ENCODE measurements at places on chromosomes 6 and 20.

DNA sequence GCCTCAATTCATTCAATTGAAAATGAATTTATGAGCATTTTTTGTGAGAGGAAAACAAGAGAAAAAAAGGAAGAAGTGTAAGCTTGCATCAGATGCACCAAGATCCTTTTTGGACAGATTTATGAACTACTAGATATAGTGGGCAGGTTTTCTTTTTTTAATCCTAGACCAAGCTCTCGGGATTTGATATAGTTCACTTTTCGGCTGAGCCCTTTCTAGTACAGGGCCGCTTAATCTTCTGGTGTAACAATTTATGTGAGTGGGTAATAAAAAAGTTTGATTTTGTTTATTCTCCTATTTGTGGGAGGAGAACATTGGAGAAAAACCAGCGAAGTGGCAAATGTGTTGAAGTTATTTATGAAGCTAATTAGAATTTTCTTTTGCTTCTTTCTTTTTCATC, 538.0 kb downstream of the UTRN start:
- no peak for DNase-seq

DNA sequence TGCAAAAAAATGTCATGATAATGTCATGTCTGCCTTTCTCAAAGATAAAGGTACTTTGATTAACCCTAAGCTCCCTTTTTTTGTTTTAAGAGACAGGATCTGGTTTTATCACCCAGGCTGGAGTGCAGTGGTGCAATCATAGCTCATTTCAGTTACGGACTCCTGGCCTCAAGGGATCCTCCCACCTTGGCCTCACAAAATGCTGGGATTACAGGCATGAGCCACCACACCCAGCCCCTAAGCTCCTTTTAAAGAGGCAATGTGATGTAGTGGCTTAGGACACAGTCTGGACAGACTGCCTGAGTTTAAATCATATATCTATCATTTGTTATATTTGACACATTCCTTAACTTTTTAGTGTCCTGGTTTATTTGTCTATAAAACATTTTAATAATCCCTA, 77.0 kb downstream of the FLRT3 start:
- DNase-seq: no peak

GRCh38 chr6:157667211-157668008, 155.6 kb upstream of the SNX9 start:
- DNase-seq: no peak

- DNase-seq: no peak
Measured at GRCh38 chr20:51386586-51386985, 155.9 kb downstream of the NFATC2 start.

GRCh38 chr6:1482381-1483166, 93.2 kb downstream of the FOXF2 start:
- DNase-seq: no peak

DNA sequence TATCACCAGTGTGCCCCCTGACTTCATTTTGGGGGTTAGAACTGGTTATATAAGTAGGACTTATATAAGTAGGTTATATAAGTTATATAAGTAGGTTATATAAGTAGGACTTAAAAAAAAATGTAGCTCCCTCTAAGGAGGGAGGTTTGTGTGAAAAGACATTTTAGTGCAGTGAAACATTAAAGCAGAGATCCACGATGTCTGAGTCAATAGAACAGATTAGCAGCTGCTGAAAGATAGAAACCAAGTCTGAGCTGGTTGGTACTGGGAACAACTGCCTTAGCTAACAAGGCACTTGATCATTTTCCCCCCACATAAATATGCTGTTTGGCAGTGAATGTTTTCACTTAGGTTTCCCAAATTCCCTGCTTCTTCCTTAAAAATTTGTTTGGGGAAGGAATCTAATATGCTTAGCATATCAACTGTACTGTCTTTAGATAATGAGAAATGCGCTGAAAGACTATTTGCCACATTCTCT, 2.1 kb upstream of the RPS12 start:
- DNase-seq: no peak

GRCh38 chr20:25579081-25579770, 6.1 kb downstream of the NINL start:
- no peak for DNase-seq

GRCh38 chr6:63452125-63452524, 120.2 kb upstream of the LOC128125822 start:
- no peak for DNase-seq

- no peak for DNase-seq
Measured at GRCh38 chr6:156919814-156920369, 142.7 kb downstream of the ARID1B start.

- DNase-seq: no peak
Measured at GRCh38 chr20:32518593-32519380, 66.3 kb downstream of the NOL4L start.

- DNase-seq: no peak
Measured at GRCh38 chr6:98864497-98864896, 30.1 kb downstream of the POU3F2 start.

DNA sequence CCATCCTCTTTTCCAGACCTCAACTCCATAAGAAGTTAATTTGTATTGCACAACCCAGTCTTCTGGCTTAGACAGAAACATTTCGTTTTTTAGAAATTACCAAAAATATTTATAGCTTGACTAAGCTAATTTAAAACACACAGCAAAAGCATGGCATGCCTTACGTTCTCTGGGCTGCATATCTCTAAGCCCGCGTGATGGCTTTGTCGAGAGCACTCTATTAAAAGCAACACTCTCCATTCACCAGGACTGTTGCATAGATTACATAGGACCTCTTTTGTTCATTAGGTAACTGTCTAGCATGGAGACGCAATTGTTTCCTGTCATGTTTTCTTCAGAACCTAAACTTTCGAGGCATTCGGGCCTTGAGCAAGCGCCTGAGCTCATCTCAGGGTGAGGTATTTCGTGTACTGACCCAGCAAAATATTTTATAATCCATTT, 104.5 kb downstream of the IBTK start:
- no peak for DNase-seq

- DNase-seq: no peak
Measured at GRCh38 chr20:8662433-8662954, 406.4 kb upstream of the PLCB4 start.

- no peak for DNase-seq
Measured at GRCh38 chr6:82893889-82894652, 171.6 kb downstream of the UBE3D start.

- DNase-seq: no peak
Measured at GRCh38 chr20:11540558-11540957, 377.1 kb upstream of the BTBD3 start.

- no peak for DNase-seq
Measured at GRCh38 chr6:35016502-35017321, 124.4 kb downstream of the TCP11 start.

- DNase-seq: no peak
Measured at GRCh38 chr20:15063081-15063480, 725.7 kb upstream of the FLRT3 start.

GRCh38 chr20:61311656-61312387, 59.8 kb downstream of the CDH4 start:
- no peak for DNase-seq

- no peak for DNase-seq
Measured at GRCh38 chr6:45605971-45606370, 228.2 kb upstream of the SUPT3H start.

DNA sequence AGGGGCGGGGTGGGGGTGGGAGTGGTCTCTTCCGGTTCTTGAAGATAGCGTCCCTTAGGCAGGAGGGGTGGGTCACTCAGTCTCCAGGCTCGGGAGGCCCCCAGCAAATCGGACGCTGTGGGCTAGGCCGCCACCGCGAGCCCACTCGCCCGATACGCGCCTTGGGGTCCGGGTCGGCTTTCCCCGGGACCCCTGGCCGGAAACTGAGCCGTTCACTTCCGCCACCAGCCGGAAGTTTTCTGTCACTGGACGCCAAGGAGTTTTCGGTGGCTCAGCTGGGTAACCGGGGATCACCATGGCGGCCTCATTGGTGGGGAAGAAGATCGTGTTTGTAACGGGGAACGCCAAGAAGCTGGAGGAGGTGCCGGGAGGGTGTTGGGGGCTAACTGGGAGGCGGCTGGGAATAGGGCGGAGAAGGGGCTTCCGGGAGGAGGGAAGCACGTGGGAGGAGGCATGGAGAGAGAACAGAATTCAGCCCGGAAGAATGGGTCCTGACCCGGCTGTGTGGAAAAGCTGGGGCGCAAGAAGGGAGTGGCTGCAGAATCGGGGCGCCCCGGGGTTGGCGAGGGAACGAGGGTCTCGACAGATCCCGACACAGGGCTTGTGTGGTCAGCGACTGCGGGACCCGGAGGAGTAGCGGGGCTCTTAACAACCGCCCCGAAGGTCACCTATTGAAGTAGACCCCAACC, at the start of gene ITPA:
Gene ITPA, plus strand, starts transcription at position 242 of the 689 bp plus-strand sequence. Its CDS starts 54 bp downstream, at position 296.
- DNase-seq: no peak

DNA sequence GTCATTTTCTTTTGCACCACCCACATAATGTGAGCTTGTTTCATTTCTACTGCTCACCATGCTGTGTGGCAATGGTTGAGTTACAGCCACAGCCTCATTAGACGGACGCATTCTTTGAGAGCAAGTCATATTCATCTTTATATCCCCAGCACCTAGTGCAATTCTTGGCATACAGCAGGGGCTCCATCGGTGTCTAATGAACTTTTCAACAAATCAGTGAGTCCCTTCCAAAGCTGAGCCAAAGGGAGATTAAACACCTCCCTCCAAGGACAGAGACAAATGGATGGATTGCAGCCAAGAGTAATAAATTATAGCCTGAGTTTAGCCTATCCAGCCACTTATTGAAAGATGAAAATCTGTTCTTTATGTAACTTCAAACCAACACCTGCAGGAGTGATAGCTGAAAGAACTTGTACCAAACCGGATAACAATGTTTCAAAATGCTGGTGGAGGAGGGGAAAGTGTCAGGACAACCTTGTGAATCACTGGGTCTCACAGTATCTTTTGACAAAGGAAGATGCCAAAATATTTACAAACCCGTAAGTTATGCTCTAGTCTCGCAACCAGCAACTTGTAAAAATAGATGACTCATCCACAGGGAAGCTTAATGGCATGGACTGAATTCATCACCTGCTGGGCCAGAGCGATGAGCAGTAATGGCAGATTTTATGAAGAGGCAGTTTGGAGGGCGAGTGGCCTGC, 139.0 kb downstream of the PXDC1 start:
- no peak for DNase-seq

GRCh38 chr6:106745824-106746582, 116.6 kb downstream of the QRSL1 start:
- no peak for DNase-seq

DNA sequence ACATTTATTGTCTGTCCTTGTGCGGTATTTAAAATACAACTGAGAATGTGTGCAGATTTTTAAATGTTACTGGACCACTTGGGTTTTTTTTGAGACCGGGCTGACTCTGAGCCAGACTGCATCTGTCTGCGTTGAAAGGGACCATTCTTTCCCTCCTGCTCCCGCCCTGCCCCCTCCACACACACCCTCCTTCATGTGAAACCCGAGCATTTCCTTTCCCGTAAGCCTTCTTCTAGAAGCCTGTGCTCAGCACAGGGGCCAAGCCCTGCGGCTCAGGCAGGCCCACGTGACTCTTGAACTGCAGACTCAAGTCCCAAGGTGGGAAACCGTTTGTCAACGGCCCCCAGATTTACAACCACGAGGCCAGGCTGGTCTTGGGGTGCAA, 82.7 kb upstream of the FOXC1 start:
- no peak for DNase-seq

DNA sequence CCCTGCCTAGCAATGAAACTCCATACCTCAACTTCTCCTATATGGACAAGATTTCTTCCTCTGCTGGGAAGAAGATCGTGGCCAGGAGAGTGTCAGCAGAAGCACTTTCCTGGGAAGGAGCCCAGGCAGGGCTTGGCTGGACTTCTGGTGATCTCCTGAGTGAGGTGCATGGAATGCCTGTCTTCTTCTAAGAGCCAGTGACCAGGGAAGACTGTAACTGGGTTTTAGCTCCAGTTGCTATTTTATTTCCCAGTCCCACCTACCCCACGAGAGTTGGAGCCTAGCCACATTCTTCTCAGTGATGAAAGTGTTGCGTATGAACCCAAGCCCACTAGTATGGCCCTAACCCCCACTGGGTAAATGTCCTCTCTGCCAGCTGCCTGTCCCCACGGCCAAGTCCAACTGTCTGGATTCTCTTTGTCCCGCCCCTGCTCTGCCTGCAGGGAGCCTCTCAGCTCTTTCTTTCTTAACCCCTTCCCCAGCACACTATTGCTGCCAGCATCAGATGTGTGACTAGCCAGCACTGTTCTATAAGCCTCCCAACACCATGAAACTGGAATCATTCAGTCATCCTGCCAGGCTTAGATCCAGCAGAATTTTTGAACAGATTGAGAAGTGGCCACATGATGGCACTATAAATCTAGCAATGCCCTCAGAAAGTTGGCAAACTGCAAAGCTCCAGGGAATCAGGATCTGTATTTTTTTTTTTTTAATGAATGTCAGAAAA, 69.8 kb upstream of the FAM184A start:
- DNase-seq: no peak

DNA sequence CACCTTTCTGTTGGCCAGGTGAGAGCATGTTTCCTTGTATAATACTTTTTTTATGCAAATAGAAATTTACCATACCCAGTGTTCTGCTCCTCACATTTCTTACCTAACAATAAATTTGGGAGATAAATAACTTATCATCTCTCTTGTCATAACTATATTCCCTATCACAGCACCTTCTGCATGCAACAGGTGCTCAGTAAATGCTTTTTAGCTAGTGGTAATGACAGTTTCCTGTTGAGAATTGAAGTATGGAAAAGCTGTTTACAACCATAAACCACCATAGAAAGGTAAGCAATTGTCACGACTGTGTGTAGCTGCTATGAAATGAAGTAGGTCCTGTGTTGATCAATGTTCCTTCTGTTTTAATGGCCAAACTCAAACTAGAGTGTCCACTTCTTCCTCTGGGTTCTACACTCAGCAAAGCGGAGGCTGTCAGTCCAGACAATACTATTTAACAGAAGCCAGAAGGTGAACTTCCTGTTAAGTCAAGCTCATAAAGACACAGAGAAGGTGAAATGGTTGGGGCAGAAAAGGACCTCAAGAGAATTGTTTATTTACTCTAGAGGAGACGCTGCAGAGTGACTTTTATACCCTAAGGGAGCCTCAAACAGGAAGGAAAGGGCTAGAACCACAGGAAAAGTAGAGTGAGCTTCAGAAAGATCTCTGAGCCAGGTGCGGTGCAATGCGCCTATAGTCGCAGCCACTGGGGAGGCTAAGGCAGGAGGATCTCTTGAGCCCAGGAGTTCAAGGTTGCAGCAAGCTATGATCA, 84.0 kb upstream of the SLC22A16 start:
- DNase-seq: no peak

- no peak for DNase-seq
Measured at GRCh38 chr6:45743028-45743615, 272.5 kb downstream of the CLIC5 start.

- DNase-seq: no peak
Measured at GRCh38 chr6:90370493-90370959, 73.9 kb upstream of the BACH2 start.

DNA sequence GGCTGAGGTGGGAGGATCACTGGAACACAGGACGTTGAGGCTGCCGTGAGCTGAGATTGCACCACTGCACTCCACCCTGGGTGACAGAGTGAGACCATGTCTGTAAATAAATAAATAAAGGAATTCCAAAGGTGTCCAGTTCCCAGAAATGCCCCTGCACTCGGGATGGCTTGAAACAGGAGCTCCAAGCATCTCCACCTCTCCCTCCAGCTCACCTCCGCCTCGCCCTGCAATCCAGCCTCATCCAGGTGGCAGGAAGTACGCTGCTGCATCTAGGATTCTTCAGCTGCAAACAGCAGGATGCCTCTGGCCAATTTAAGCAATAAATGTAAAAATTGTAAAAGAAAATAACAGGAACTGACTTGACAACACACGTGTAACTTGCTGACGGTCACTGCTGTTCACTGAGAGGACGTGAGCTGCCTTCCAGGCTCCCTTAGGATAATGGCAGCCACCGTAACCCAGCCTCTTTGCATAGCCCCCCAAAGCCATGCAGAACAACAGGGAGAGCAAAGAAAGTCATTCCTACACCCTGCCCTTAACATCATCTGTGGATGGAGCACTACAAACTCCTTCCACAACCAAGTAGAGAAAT, 11.4 kb upstream of the GRM4 start:
- DNase-seq: no peak
